ENCODE measurements at places on chromosomes 6 and 20.

- no peak for DNase-seq
Measured at GRCh38 chr6:11774426-11774825, 4.2 kb downstream of the ADTRP start.

DNA sequence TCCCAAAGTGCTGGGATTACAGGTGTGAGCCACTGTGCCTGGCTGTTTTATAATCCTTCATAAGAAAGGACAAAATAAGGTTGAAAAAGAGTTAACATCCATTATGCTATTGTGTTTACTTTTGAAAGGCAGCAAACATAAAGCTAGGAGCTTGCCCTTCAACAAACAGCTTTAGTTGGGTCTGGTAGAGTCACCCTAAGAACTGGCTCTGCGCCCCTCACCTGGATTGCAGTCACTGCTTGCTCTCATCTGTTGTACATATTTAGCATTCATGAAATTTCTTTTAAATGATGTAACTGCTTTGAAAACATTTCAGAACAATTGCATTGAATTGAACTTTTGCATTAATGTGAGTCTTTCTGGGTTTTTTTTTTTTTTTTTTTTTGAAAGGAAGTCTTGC is 38.9 kb downstream of the JARID2 start:
- DNase-seq = no peak

- DNase-seq = no peak
Measured at GRCh38 chr6:16168858-16169257, 40.0 kb downstream of the MYLIP start.

DNA sequence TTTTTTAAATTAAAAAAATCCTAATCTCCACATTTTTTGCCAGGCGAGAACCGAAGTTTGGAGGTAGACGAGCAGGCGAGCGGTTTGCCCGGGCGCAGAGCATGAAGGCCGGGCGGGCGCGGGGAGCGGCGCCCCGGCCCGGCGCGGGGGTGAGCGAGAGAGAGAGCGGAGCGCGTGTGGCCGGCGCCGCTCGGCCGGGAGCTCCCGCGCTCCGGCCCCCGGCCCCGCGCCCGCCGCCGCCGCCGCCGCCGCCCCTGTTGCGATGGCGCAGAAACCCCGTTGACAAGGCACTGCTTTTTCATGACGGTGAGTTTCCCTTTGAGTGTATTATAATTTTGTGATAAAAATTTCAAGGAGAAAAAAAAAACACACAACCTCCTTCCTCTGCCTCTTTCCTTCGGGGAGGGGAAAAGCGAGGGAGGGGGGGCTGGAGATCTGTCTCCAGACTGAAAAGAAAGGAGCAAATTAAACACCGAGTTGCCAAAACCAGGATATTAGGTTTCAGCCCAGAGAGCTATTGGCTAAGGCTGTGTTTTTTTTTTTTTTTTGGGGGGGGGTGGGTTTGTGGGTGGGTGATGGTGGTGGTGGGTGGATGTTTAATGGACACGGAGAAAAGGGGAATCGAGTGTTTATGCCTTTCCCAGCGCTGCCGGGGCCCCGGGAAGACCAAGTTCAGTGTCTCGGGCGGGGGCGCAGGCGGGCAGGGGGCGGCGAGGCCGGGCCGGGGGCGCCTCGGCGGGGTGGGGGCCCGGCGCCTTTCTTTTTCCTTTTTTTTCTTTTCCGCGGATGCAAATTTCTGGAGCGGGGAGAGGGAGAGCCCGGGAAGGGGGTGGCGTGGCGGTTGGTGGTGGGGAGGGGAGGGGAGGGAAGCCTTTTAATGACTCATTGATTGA is at the start of gene BICRAL:
Gene BICRAL, plus strand, starts transcription at position 257 of the 893 bp plus-strand sequence. CDS start 39,971 bp downstream, outside the sequence.
- peak; percentile 82 for DNase-seq

- no peak for DNase-seq
Measured at GRCh38 chr6:143739341-143739851, 61.6 kb downstream of the PHACTR2 start.

All from activated naive CD4-positive, alpha-beta T cell treated with Interleukin-2 at 50 U/mL for 16 hours (primary cell).